ENCODE measurements at places on chromosomes 1 and 21. TPM values are rescaled to one million over a fixed set of nuclear protein-coding genes. Genes with fewer than 3 reads are reported as not detected.

CD84 gene
- total RNA-seq: not detected

DNA sequence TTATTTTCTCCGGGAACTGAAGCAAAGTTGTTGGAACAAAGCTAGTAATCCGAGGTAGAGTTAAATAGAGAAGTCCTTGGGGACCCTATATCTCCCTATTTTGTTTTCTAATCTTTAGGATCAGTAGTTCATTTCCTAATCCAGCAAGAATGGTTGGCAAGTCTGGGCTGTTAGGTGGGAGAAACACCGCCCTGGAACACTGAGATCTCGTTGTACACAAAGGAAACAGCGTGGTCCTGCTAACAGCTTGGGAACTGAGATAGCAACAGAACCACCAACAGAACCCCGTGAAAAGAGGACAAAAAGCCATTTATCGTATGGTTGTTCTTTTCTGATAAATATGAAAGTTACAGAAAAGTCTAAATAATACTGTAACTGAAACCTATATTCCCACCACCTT, 121.9 kb upstream of the CDC42BPA start:
- DNase-seq: no peak

DNA sequence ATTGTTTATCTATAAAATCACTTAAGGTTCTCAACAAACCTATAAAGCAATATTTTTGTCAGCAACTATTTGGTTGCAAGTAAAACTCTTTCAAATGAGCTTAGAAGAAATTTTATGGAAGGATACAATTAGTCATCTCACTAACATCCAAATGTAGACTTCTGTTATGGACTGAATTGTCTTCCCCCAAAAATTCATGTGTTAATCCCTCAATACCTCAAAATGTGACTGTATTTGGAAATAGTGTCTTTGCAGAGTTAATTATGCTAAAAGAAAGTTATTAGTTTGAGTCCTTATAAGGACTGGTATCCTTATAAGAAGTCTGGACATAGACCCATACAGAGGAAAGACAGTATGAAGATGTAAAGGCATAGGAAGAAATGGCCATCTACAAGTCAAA, 357.8 kb upstream of the PRMT6 start:
- DNase-seq: no peak

CLCA4 gene
- not detected for total RNA-seq

HMGCS2 gene
- total RNA-seq: 1.5 TPM

- no peak for DNase-seq
Observed at GRCh38 chr1:207440626-207441025, 13.5 kb upstream of the CR2 start.

- DNase-seq: no peak
Observed at GRCh38 chr1:206674745-206675175, 9.9 kb upstream of the MAPKAPK2 start.

GRCh38 chr1:245599371-245600174, 444.8 kb downstream of the KIF26B start:
- DNase-seq: no peak

DNA sequence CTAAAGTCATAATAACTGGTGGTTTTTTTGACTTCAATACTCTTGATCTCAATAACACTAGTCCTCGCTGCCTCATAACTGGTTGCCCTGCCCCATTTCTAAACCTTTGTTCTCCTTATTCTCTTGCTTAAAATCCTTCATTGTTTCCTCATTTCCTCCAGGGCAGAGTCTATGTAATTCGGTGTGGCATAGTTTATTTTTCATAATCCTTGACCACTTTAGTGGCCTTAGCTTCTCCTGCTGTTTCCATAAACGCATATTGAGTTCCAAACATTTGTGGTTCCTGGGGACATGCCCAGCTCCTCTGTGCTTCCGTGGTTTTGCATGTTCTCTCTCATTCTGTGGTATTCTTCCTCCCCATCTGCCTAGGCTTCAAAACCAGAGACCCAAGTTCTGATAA, 19.0 kb upstream of the TLCD4 start:
- no peak for DNase-seq

TCHHL1 gene
- not detected for total RNA-seq

- DNase-seq: no peak
Observed at GRCh38 chr1:202987922-202988583, 19.1 kb upstream of the TMEM183A start.

TLR5 gene
- total RNA-seq: not detected

TNFRSF8 gene
- total RNA-seq: not detected

DNA sequence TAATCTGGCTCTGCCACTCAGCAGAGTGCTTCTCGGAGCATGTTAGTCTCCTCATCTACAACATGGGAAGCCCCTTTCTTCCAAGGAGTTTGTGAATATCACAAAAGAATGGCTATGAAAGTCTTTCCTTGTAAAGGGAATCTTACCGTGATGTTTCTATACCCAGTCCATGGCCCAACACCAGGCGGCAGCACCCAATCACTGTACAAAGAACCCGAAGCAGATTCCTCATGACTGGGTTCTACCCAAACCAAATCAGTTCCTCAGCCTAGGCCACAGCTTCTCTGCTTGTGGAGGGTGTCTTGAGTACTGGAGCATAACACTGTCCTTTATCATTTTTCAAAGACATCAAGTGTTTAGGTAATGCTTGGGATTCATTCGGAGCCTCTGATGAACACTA, 16.6 kb upstream of the SLFNL1 start:
- DNase-seq: no peak

GABRD gene
- total RNA-seq: not detected

GRCh38 chr1:9717193-9718005, 65.9 kb downstream of the PIK3CD start:
- peak; percentile 93 for DNase-seq

GRCh38 chr1:220092694-220093093, 1.2 kb upstream of the IARS2 start:
- DNase-seq: no peak

DNA sequence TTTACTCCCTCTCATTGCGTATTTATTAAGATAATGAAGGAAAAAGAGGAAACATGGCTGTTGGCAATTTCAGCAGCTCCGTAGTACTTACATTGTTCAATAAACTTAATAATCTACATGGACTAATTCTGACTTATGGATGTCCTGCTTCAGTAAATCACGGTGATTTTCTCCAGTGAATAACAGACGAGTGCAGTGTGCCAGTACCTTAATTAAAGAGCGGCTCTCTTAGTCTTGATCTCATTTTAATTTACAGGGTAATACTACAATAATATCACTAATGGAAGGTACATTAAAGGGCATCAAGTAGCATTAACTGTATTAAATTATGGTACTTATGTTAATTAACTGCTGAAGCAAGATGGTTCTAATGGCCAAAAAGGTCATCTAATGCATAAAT, 187.2 kb downstream of the NTNG1 start:
- no peak for DNase-seq

OR2T11 gene
- total RNA-seq: not detected

GRCh38 chr1:171446386-171446785, 38.9 kb upstream of the PRRC2C start:
- DNase-seq: no peak

- DNase-seq: no peak
Observed at GRCh38 chr1:195714248-195714647, 894.0 kb downstream of the KCNT2 start.

DNA sequence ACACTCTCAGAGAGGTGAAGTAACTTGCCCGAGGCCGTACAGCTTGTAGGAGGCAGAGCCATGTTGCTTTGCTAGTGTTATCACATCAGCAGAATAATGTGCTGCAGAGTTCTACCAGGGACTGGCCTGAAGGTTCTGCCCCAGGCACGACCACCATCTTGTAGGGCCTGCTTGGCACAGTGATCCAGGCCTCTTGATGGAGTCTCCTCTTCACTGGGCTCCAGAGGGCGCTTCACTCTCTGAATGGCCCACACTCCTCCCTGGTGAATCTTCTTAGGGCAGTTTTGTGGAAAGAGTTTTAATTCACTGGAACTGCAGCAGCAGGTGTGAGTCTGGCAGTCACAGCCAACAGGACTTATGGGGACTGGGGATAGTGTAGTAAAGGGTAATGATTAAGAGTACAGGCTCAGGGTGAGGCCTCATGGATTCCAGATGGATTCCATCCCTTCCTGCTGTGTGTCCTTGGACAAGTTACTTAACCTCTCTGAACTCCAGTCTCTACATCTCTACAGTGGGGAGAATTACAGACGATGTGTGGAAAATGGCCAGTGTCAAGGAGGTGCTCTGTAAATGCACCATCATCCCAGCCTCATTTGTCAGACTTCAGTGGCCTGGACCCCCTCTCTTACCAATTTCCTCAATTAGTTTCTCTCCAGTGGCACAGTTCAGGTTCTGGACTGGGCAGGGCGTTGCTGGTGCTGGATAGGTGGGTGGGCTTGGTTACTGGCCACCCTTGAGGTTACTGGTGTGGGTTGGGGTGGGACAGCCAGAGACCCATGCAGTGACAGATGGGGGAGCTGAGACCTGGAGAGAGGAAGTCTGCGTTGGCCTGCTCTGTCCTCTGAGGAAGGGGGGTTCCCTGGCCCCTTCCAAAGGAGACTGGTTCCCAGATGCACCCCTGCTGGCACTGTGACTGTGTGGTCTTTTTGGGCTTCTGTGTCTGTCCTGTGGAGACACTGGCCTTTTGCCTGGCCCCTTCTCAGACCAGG, 45.9 kb upstream of the CSF3R start:
- no peak for DNase-seq

Data from HepG2 (cell line).